ENCODE measurements at places on chromosomes 3 and 15.
A peak's percentile ranks its signal among the peaks of the same experiment; 100 is the strongest.

- no peak overlapping the region for H3K27ac ChIP-seq
- H3K4me3 ChIP-seq, result no peak overlapping the region
- no peak for DNase-seq
- H3K27me3 ChIP-seq, result no peaks in the 10 kb centered on the region
- H3K4me1 ChIP-seq, result no peaks in the 10 kb centered on the region
Observed at GRCh38 chr3:43364494-43364893, 78.2 kb downstream of the SNRK start.

DNA sequence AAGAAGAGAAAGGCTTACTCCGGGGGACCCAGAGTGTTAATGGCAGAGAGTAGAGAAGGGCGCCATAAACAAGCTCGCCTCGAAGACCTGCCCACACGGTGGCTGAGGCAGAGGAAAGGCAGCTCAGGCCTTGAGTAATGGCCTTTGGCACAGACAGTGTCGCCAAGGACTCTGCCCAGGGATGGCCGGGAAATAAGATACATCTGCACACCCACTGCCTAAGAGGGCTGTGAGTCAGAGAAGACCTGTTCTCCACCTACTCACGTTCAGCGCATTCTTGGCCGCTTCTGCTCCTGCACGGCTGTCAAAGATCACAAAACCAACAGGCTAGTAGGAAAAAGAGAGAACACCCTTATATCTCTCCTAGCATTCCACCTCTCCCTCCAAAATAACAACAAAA, 26.2 kb downstream of the RBPMS2 start:
- H3K4me3 ChIP-seq, result no peak overlapping the region
- H3K27ac ChIP-seq, result no peak overlapping the region
- H3K27me3 ChIP-seq, result peaks cover 17% of the 10 kb centered on the region
- no peaks in the 10 kb centered on the region for H3K4me1 ChIP-seq

GRCh38 chr3:172716476-172716875, 5.6 kb upstream of the NCEH1 start:
- H3K27ac ChIP-seq, result no peak overlapping the region
- no peaks in the 10 kb centered on the region for H3K27me3 ChIP-seq
- H3K4me1 ChIP-seq, result 0 out of 2 replicates have a peak, but pooled peaks cover under 1% of the 10 kb centered on the region
- no peak for DNase-seq

GRCh38 chr3:159899166-159899565, 89.5 kb upstream of the IL12A start:
- H3K36me3 ChIP-seq, result no peaks in the 10 kb centered on the region
- no peak overlapping the region for H3K4me3 ChIP-seq
- no peaks in the 10 kb centered on the region for H3K27me3 ChIP-seq
- DNase-seq, result no peak
- H3K4me1 ChIP-seq, result peaks cover 8% of the 10 kb centered on the region

DNA sequence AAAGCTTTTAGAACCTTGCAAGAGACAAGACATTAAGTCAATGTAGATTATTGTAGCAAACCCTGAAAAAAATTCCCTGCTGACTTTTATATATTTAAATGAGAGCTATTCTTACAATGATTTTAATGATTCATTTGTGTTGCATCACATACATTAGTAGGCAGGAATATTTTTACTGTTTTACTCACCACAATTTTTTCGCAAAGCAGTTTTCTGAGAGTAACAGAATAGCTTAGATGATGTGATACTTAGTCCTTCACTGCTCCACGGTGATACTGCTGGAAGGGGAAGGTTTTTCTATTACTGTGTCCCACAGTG, 43.9 kb upstream of the CLRN1 start:
- DNase-seq, result no peak
- no peak overlapping the region for H3K27ac ChIP-seq
- no peaks in the 10 kb centered on the region for H3K36me3 ChIP-seq
- no peaks in the 10 kb centered on the region for H3K4me1 ChIP-seq

DNA sequence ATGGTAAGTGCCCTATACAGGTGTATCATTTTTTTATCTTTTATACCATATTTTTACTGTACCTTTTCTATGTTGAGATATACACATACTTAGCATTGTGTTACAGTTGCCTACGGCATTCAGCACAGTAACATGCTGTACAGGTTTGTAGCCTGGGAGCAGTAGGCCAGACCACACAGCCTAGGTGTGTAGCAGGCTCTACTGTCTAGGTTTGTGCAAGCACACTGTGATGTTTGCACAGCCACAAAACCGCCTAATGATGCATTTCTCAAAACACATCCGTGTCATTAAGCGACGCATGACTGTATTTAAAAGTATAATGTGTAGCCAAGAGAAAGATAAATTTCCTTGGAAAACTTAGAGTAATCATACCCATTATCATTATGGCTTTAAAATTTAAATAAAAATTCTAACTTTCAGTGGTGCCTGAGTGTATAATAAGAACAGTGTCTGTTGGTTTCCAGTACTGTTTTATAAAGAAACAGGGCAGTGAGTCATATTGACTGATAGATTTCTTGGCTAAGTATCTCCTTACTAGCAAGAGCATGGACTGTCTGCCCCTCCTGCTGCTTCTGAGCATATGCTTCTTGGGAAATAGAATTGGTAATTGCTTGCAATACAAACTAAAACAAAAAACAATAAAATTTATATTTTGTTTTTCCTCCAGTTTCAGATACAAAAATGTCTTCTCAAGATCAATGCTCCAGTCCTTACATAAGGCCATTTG, 18.3 kb downstream of the CALML4 start:
- H3K27me3 ChIP-seq, result no peaks in the 10 kb centered on the region
- peaks cover 9% of the 10 kb centered on the region for H3K36me3 ChIP-seq
- H3K27ac ChIP-seq, result peak overlapping the region; percentile 93

DNA sequence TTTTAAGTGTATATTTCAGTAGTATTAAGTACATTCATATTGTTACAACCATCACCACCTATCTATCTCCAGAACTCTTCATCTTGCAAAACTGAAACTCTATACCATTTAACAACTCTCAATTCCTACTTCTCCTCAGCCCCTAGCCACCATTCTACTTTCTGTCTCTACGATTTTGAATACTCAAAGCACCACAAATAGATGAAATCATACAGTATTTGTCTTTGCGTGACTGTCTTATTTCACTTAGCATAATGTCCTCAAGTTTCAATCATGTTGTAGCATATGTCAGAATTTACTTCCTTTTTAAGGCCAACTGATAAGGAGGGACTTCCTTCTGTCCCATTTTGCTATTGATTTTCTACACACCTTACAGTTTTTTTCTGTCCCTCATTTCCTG, 593.3 kb downstream of the FHIT start:
- no peaks in the 10 kb centered on the region for H3K36me3 ChIP-seq
- peak overlapping the region; percentile 43 for H3K27ac ChIP-seq
- no peaks in the 10 kb centered on the region for H3K27me3 ChIP-seq
- peak; percentile 37 for DNase-seq

All from MM.1S (cell line).